H7 (cell line): ENCODE measurements at places on chromosomes 7 and 10.

DNA sequence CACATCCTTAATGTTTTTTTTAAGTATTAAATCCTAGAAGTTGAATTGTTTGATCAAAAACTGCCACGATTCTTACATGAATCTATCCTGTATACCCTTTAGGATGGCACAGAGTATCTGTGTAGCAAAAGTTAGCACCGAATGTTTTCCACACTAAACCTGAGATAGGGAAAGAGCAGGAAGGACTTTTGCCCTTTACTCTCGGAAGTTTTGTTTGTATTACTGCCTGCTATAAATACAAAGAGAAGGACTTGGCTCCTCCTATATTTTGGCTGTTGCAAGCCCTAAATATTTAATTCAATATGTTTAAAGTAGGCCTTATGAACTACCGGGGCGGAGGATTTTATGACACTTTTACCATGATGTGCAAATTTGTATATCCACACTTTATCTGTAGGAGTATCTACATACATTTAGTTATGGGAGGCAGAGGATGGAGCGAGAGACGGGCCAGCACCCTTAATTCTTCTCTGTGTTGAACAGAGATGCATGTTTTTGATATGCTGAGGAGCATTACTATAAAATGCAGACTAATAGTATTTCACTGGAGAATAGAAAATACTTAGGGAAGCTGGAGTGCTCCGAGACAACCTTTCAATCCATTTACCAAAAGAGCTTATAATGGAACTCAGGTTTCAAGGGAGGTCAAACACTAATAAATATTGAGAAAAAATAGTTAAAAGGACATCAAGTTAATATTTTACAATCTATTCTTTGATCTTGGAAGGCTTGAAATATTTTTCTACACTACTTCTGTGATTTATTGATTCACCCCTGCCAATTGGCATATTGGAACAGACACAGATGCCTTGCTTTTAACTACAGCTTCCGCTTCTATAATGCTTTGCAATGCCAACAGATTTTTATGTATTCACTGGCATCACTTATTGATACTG, 97.4 kb downstream of the CHN2 start:
- no peak for DNase-seq

- no peak for DNase-seq
These were observed 58.2 kb downstream of the ELAPOR2 start for GRCh38 chr7:87001214-87001613.

- no peak for DNase-seq
These were observed 208.4 kb upstream of the AGK start for GRCh38 chr7:141342621-141343408.

DNA sequence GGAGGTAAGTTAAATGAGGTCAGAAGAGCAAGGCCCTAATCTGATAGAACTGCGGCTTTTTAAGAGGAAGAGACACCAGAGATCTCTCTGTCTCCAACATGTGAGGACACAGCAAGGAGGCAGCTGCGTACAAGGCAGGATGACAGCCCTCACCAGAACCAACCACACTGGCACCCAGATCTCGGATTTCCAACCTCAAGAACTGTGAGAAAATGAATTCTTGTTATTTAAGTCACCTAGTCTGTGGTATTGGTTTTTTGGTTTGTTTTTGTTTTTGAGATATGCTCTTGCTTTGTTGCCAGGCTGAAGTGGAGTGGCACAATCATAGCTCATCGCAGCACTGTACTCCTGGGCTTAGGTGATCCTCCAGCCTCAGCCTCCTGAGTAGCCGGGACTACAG, 127.2 kb downstream of the DLG5 start:
- DNase-seq, result no peak

DNA sequence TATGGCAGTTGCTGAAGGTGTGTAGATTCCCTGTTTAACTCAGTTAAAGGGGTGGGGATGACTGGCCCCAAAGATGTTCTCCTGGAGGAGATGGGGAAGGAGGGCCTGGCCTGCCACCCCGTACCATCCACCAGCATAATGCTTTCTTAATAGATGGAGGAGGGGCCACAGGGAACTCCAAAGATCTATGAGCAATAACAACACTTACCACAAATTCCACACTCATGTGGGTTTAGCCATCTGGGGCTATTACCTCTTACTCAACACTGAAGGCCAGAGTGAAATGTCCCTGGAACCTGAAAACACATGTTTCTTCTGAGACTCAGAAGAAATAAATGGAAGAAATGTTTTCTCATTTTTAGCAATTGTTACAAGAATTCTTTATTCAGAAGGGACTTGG, 259.0 kb downstream of the CXCL12 start:
- no peak for DNase-seq

GRCh38 chr7:31690935-31691334, 3.9 kb downstream of the PPP1R17 start:
- no peak for DNase-seq

DNA sequence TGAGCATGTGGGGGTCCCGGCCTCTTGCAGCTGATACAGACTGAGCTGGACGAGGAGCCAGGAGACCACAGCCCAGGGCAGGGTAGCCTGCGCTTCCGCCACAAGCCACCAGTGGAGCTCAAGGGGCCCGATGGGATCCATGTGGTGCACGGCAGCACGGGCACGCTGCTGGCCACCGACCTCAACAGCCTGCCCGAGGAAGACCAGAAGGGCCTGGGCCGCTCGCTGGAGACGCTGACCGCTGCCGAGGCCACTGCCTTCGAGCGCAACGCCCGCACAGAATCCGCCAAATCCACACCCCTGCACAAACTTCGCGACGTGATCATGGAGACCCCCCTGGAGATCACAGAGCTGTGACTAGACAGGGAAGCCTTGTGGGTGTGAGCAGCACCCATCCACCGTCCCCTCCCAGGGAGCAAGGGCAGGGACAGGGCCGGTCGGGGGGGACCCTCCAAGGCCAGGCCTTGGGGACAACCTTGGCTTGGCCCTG, 36.1 kb downstream of the PSAP start:
- DNase-seq, result peak; percentile 89

GRCh38 chr7:129970816-129971215, 18.1 kb upstream of the UBE2H start:
- DNase-seq, result no peak

DNA sequence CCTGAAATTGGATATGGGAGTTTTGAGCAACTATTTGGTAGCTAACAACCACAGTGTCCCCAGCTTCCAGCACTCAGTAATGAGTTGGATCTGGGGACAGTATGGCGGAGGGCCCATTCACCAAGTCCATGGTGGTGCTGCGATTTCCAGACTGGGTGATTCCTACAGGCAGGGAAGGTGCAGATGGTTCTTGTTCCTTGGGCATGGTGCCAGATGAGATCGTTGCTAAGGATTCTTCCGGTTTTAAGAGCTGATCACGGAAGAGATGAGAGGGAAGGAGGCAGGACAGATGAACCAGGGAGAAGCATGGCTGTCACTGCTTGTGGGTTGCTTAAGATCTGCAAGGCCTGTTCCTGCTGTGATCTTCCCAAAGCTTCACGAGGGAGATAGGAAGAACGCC, 380.3 kb downstream of the TCERG1L start:
- DNase-seq, result no peak

GRCh38 chr7:138907201-138907847, 73.9 kb downstream of the KIAA1549 start:
- DNase-seq, result no peak

GRCh38 chr7:2251841-2252771, 10.1 kb downstream of the NUDT1 start:
- DNase-seq, result peak; percentile 77

DNA sequence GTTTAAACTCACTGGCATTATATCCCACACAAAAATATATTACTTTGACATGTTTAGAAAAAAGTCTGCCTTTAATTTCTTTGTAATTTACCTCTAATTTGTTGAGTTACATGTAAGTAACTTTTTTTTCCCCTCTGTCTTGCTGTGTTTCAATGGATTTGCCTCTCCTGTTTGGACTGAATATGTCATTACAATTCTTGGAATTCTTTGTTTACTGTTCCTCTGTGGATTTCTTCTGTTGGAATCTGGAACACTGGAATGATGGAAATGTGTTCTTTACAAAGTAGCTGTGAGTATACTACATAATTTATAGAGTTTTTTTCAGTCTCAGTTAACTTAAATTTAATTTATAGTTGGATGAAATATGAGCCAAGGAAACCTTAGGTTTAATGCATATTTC, 30.4 kb downstream of the SEPTIN7 start:
- DNase-seq, result no peak

GRCh38 chr10:27448921-27449320, 55.2 kb upstream of the RAB18 start:
- DNase-seq, result no peak

GRCh38 chr7:132532281-132532680, 44.0 kb downstream of the PLXNA4 start:
- DNase-seq, result no peak

- no peak for DNase-seq
These were observed 9.8 kb upstream of the LAMB1 start for GRCh38 chr7:108012499-108013430.

DNA sequence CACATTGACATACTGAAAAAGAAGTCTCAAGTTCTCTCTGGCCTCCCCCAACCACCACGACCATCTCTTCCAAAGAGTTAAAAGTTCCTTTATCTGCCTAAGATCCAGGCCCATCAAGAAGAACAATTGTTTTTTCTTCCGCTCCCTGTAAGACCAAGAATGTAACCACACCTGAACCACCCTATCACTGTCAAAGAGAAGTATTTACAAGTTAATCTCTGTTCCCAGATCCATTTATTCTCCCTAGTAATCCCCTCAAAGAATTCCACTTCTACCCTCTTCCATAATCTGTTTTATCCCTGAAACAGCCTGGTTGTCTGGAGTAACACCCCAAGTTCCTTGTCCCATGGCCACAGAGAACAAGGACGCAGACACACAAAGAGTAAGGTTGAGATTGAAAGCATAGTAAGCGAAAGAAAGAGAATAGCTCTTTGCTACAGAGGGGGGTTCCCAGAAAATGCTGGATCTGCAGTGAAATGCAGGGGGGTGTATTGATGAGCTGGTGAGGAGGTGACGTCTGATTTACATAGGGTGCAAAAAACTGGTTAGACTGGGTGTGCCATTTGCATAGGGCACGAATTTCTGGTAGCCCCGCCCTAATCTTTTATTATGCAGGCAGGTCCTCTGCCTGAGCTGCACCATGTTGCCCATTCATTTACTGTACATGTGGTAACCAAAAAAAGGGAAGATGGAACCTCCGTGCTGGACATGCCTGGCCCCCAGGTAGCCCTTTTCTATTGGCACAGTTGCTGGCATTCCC, 122.0 kb downstream of the SKIDA1 start:
- DNase-seq, result no peak

- no peak for DNase-seq
These were observed 629.3 kb upstream of the NRP1 start for GRCh38 chr10:33963729-33964128.

GRCh38 chr7:30752484-30752883, 549 bp downstream of the INMT start:
- DNase-seq, result no peak

- DNase-seq, result no peak
These were observed 19.3 kb downstream of the MYO1G start for GRCh38 chr7:44959433-44959951.

DNA sequence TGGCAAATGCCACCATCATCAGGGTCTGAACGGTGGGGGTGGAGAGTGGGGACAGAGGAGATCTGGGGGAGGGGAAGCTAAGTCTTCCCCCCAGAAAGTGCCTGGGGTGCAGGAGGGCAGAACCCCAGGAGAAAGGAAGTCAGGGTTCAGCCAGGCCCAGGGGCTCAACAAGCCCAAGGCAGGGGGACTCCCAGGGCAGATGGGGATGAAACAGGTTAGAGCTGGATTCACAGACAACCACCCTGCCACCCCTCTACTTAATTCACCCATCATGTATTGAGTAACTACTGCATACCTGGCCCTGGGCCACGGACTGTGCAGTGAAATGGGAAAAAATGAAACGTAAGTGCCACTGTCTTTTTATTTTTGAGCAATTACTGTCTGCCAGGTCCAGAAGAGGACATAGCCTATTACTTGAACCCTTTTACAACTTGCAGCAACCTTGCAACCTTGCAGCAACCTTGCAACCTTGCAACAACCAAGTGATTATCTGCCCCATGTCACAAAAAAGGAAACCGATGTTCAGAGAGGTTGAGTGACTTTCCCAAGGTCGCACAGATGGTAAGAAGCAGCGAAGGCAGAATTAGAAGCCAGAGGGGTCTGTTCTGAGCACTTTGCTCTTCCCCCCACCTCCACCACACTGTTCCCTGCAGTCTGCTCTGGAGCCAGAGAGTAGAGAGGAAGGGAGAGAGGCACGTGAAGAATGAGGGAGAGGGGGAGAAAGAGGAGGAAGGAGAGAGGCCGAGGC, 4.8 kb downstream of the ELN start:
- DNase-seq, result no peak

DNA sequence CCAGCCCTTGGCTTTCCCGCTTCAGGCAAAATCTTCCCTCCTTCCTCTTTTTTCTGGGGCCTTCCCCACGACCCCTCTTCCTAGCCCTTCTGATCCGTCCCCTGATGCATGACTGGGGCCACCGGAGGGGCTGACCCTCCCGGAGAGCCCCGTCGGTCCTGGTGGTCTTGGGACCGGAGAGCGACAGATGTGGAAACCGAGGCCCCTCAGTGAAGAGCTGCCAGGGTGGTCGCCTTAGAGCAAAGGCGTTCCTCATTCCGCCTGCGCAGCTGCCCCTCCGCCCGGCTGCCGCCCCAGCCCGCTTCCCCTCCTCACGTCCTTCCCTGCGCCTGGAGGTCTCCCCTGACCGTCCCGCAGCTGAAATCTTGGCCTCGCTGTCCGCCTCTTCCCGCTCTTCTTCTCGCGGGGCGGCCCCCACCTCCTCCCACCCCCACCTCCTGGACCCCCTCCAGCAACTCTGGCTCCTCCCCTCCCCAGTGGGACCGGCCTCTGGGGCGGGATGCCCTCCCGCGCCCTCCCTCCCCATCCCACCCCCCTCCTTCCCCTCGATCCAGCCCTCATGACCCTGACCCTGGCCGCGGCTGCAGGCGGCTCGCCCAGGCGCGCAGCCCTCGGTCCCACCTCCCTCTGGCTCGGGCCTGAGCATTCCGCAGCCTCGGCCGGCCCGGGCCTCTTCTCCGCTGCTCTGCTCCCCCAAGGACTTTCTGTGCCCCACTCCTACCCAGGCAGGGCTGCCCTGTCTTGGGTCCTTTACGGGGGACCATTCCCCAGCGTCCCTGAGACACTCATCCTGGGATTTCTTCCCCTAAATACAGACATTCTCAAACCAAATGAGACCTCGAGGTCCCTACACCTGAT, at the start of gene RARRES2:
RARRES2 (minus strand) TSS at position 367 of the 858 bp plus-strand sequence. CDS start 1,020 bp downstream, outside the sequence.
- DNase-seq, result peak; percentile 95
